ENCODE measurements at places on chromosomes 7 and 10.

DNA sequence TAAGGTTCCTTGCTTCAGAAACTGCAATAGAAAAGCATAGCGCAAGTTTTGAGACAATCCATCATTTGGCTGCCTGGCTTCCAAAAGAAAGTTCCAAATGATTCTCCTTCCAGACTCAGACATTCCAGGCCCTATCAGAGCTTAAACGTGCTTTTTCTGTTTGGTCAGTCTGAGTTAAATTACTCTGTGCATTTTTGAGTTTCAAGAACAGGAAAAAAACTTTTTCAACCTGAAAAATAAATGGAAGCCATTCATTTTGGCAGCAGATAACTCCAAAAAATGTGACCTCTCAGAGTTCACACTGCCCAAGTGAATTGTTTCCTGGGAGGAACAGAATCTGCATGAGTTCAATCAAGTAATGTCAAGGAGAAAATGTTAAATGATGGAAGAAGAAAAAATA is 354.2 kb downstream of the CXCL12 start:
- DNase-seq, result no peak

DNA sequence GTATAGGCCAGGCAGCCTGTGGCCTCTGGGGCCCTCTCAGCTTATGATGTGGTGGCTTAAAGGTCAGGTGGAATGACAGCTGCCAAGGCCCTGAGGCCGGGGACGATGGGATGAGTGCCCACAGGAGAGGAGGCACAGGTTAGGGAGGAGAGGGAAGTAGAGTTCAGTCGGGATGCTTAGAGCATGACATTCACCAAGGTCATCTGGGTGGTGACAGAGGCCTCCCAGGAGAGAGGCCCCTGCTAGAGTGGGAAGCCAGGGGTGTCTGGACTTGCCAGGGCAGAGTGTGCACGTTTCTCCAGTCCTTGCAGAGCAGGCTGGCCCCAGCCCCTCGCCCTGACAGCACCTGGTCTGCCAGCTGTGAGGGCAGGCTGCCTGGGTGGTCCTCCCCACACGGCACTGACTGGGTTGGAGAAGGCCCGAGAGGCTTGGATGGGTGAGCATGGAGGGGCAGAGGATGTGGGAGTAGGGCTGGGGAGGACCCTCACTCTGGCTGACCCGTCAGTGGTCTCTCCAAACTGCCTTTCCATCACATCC is 1.5 kb downstream of the CALHM1 start:
- no peak for DNase-seq

- no peak for DNase-seq
Observed at GRCh38 chr7:18590241-18590640, 94.7 kb downstream of the HDAC9 start.

GRCh38 chr7:54689394-54690049 is 69.5 kb downstream of the SEC61G start:
- no peak for DNase-seq

DNA sequence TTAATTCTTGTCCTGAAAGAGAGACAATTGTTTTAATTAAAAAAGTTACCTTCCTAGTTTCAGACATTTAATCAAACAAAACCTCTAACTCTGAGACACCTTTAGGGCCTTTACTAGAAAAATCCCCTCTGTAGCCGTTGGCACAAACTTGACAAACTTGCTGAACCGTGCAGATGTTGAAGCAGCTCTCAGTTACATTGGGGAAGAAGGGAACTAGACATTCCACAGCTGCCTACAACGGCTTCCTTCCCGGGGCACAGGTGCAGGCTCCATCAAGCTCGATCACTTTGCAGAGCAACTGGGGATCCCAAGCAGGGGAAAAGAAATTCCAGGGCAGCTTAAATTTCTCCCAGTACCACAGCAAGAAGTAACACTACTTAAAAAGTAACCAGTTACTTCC is 141.3 kb downstream of the SKAP2 start:
- DNase-seq, result no peak

DNA sequence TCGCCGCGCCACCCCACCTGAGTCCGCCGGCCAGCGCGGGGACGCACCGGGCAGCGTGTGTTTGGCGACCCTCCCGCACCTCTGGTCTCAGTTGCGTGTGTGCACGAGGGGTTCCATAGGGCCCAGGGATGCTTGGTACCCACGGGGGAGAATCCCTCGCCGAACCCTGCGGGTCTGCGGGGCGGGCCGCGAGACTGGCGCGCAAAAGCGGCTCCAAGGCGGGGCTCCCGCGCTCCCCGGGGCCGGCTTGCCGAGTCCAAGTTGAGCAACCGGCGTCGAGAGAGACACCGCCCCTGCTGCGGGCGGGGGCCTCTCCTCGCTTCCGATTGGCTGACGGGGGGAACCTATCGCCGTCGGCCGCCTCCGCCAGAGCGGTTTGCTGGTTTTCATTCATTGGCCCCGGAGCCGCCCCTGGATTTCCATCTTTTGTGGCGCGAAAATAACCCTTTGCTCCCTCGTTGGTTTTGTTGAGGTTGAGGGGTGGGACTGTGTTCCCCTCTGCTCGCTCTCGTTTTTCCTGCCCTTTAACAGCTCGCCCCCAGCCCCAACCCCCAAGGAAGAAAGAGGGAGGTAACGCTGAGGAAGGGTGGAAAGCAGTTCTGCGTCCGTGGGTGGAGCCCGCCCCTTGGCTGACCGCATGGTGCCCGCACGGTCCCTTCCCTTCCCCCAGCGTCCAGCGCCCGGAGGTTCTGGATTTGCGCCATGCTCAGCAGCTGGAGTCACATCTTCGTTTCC is 4.0 kb upstream of the IGF2BP3 start:
- DNase-seq, result peak; percentile 94

DNA sequence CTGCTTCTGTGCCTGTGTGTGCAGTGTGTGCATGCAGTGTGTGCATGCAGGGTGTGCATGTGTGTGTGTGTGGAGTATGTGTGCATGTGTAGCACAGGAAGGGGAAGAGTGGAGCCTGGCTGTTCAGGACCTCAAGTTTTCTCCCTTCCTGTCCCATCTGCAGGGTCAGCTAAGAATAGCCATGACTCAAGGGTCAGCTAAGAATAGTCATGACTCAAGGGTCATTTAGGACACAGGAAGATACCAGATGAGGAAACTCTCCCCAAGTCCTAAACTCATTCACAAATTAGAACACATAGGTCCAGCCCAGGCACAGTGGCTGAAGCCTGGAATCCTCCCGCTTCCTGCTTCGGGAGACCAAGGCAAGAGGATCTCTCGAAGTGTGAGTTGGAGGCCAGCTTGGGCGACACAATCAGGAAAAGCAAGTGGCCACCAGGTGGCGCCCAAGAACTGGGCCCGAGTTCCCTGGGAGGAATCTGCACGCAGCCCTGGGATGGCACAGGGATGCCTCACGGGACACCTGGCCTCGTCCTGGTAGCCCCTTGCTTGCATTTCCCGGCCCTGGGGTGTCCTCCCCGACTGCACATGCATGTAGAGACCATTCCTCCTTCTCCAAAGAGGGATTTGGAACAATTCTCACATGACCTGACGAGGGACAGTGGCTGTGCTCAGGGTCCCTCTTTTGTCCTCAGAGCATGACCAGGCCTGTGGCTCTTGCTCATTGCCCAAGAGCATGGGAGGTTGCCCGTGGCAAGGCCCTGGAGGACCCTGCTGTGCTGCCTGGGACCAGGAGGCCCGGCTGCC is 21.4 kb upstream of the VOPP1 start:
- no peak for DNase-seq

All from fibroblast of the conjunctiva (primary cell).